ENCODE measurements at places on chromosomes 2 and 18.
A peak's percentile ranks its signal among the peaks of the same experiment; 100 is the strongest.

DNA sequence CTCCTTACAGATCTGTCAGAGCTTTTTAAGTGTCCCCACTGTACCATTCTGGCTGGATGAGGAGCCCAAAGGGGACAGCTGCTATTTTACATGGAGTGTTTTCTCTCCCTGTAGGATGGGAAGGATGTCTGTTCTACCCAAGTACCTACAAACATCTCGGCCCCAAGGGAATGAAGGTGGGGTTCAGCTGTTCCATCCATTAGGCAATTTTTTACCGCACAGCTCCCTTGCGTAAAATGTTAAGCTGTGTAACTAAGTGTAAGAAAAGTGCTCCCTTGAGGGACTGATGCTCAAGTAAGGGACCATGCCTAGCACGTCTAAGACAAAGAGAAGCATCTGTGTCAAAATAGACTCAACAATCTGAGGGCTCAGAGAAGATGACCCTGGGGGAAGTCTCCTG, 180.3 kb downstream of the MYO5B start:
- DNase-seq, result no peak

DNA sequence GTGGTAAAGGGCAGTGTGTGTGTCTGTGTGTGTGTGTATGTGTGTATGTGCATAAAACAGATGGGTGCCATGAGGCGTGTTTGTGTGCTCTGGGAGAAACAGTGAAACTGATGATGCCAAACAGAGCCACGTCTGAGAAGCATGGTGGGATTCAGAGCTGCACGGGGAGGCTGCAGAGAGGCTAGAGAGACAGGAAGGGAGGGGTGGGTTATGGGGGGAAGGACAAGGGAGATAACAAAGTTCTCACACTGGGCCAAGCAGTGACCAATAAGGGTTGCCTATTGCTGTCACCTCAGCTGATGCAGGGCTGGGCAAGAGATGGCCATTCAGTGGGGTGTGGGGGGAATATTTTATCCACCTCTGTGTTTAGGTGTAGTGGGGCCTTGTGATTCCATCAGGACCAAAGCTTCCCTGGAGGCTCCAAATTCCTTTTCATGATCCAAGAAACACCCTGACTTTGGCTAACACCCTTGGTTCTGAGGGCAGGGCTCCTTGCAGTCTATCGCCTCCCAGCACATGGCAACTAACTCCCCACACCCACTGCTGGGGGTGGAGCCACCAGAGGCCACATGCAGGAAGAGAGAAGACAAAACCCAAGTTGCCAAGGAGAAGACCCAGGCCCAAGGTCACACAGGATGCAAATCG, 54.2 kb upstream of the POMC start:
- DNase-seq, result no peak

- DNase-seq, result no peak
Observed at GRCh38 chr2:53884883-53885282, 25.1 kb upstream of the GPR75 start.

DNA sequence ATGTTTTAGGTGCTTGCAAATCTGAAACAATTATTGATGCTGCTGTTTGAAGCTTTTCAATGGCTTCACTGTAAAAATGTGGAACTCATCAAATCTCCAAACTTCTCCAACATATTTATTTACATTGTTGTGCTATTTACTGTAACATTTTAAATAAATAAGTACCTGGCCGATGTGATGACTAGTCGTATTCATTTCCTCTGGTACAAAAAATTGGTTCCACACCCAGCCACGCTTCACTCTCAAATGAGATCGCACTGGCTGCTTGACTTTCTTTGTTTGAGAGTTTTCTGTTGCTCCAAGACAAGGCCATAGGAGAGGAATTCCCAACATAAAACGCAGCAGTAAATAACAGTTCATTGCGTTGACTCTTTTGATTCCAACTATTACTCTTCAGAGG, 32.0 kb downstream of the CDH19 start:
- DNase-seq, result peak; percentile 8

GRCh38 chr2:225013425-225014365, 28.6 kb downstream of the DOCK10 start:
- DNase-seq, result no peak

DNA sequence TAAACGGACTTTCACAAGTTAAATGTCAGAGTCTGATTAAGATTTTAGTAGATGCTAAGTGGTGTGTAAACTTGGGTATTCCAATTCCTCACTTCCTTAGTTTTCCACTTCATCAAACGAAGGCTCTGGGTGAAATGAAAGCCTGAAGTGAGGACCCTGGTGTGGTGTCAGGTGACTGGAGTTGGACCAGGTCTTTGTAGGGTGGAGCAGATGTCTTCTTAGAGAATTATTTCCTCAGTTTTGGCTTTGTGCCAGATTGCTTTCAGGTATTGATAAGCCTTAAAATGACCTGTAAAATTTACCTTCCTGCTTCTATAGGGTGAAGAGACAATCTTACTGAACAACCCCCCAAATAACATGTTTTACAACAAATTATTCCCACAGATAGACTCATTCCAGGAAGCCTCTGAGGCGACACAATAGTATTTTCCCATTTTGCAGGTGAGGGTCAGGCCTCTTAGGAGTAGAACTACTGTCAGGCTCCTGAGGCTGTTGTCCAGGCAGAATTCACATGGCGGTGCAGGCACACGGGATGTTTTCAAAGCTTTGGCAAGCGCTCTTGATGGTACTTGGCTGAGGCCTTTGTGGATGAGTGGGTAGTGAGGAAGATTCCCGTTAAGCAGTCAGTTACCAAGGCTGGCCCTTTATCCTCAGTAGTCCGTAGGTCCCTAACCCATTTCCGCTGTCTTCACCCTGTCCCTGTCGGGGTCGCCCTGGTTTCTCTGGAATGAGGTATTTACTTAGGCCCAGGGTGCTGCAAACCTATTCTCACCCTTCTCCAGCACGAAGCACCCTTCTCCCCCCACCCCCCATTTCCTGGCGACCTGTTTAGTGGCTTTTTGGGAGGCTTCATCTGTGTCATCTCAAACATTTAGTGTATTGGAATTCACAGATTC, 6.6 kb downstream of the RPS7 start:
- DNase-seq, result no peak

DNA sequence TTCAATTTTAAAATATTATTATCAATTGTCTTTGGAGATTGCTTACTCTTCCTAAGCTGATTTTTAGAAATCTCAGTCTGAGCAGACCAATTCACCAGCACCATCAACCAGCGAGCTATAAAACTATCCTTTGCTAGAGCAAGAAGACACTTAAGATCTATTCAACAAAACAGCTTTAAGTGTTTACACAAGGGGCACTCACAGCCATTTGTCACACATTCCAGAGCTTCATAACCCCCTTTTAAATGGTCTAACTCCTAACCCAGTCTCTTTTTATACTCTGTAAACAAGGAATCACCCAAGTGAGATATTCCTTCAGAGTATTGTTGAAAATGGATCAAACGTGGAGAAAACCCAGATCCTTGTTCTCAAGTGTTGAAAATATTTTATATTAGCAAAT, 1294.1 kb upstream of the CHAC2 start:
- no peak for DNase-seq

DNA sequence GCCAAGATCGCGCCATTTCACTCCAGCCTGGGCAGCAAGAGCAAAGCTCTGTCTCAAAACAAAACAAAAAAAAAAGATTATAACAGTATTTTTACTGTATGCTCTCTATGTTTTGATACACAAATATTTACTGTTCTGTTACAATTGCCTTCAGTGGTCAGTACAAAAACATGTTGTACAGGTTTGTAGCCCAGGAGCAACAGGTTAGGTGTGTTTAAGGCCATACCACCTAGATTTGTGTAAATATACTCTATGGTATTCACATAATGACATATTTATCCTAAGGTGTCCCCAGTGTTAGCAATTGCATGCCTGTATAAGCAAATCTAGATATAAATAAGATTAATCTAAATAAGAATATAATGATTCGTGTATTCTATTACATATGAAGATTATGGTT, 625.0 kb downstream of the TMEM182 start:
- DNase-seq, result no peak

GRCh38 chr2:50344509-50345106, 687.3 kb downstream of the NRXN1 start:
- DNase-seq, result no peak

DNA sequence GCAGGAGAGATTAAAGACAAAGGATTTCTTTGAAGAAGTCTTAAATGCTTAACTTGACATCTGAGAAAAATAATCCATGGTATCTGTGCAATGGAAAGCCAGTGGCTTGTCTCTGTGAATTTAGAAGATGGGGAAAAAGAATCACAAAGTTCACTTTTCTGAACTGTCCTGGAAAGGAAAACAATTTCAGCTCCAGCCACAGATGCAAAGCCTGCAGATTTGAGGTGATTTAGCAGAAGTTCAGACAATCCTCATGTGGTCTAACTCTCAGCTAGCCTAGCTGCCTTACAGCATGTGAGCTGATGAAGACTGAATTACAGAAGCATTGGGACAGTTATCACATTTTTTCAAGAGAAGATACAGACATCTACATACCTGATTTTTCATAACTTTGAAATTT, 126.7 kb upstream of the ITGB6 start:
- peak; percentile 70 for DNase-seq

GRCh38 chr2:11775384-11775783, 29.0 kb downstream of the LPIN1 start:
- DNase-seq, result no peak

DNA sequence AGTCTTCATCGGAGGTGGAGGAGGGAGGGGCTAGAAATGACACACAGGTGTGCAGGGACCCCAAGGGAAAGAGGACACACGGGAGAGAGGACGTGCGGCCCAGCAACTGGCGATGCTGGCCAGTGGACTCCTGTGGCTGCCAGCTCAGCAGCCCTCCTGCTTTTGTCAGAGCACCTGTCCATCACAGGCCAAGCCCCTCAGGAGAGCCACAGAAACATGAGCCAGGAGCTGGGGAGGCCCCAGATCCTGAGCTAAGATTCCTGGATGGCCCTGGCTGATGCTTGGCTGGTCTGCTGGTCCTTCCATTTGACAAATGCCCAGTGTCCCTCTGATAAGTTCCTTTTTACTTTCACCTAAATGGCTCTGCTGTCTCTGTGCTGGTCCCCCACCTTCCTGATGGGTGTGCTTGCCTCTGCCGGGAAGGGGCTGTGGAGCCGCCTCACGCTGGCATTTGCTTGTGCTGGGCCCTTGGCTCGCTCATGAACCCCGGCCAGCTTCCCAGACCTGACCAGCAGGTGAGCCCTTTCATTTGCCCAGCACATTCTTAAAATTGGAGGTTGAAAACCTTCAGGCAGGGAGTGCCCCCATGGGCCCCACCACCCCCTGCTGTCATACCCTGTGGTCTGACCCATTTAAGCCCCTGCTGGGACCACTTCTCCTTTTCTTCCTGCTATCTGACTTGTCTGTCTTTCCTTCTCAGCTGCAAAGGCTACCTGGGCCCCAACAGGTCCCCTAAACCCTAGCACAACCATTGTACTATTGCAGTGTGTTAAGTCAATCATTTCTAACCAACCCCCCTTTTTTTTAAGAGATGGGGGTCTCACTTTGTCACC, 37.3 kb downstream of the CYP27C1 start:
- DNase-seq, result no peak

- no peak for DNase-seq
Observed at GRCh38 chr18:68940039-68940438, 142.2 kb downstream of the CCDC102B start.

- no peak for DNase-seq
Observed at GRCh38 chr2:154480521-154480920, 218.0 kb upstream of the KCNJ3 start.

DNA sequence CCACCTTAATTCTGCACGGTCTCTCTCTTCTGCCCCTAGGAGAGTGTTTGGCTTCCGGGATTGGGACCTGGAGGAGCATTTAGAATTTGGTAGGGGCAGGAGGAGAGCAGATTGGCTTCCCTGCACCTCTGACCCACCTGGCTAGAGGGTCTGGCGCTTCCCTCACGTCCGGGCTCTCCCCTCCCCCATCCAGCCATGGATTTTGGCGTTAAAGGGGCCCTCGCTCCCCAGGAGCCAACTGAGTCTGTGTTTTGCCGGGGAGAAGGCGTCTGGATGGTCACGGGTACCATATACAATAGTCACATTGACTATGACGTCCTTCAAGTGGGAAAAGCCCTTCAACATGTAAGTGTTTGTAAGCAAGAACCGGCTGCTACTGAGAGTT, 6.6 kb downstream of the HOXD3 start:
- no peak for DNase-seq

DNA sequence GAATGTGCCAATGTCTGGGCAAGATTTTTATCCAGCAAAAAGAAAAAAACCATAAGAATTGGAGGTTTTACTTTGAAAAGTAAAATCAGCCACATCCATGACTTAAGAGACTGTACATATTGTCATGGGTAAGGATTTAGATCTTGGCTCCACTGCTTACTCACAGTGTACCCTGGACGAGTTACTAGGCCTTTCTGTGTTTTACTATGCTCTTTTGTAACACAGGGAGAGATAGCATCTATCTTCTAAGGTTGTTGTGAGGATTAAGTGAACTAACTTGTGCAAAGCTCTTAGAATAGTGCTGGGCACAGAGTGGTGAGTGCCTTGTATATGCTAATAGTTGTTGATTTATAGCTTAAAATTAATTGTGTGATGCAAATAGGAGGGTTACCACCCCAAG, 255.9 kb downstream of the NEDD4L start:
- DNase-seq, result no peak

DNA sequence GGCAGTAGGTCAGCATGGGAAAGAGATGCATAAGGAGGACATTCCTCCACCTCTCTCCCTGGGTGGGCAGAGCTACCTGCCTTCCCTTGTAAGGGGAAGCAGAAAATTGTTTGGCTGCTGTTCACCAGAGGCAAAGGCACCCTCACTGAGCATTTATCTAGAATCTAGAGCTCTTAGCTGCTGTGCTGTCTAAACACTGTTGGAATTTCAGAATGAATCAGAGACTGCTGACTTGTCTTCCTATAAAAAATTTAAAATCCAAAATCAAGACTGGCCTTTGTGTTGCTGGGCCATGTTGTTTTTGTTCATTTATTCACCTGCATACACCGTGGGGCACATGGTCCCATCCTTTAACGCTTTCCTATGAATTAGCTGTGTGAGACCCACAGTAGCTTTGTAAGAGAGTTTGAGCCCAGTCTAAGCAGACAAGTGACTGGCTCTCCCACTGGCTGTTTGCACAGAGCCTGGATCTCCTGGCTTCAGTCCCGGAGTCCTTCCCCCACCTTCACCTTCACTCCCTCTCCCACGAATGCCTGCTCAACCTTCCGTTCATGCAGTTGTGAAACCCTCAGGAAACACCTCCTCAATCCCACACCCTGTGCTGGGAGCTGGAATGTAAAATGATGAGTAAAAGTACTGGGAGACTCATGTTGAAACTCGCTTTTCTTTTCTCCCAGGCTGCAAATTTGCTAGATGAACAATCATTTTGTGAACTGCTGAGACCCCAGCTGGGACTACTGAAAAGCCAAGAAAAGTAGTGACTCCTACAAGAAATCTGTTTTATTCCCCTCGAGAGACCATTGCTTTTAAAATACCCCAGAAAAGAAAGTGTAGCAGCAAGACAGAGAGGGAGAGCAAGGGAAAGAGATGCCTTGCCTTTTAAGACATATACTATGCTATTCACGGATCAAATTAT, 76.2 kb downstream of the FAM168B start:
- DNase-seq, result peak; percentile 66

DNA sequence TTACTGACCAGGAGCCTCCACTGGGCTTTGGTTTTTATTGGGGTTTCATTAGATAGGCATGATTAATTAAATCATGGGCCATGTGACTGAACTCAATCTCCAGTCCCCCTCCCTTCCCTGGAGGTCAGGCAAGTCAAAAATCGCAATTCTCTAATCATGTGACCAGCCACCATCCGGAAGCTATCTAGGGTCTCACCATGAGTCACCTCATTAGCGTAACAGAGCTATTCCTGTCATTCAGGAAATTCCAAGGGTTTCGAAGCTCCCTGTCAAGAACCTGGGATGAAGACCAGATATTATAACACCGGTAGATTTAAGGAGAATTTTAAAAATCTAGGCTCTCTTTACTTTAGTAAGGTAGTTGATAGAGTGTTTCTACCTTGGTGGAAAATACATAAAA, 180.3 kb upstream of the TCF4 start:
- no peak for DNase-seq
